ENCODE measurements at places on chromosomes 6 and 20. TPM values are rescaled to one million over a fixed set of nuclear protein-coding genes. Genes with fewer than 3 reads are reported as not detected.

DNA sequence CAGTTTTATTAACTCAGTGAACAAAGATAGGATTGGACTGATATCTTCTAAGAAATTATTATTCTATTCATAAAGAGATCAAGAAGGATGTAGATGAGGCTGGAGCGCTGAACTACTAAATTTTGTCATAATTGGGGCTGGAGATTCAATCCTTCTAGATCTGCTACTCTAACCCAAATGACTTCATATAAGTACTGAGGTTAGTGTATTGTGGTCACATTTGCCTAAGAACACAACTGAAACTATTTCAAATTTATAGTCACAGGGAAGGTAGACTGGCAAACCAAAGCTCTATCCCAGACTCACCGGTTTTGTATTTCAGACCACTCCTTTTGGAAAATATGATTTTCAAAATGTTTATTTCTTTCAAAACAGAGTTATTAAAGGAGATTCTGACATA lies 96.7 kb downstream of the BMP5 start:
- no peak overlapping the region for H3K27ac ChIP-seq
- H3K27me3 ChIP-seq = no peaks in the 10 kb centered on the region
- H3K4me1 ChIP-seq = no peaks in the 10 kb centered on the region
- no peak overlapping the region for H3K4me3 ChIP-seq
- DNase-seq = no peak

DNA sequence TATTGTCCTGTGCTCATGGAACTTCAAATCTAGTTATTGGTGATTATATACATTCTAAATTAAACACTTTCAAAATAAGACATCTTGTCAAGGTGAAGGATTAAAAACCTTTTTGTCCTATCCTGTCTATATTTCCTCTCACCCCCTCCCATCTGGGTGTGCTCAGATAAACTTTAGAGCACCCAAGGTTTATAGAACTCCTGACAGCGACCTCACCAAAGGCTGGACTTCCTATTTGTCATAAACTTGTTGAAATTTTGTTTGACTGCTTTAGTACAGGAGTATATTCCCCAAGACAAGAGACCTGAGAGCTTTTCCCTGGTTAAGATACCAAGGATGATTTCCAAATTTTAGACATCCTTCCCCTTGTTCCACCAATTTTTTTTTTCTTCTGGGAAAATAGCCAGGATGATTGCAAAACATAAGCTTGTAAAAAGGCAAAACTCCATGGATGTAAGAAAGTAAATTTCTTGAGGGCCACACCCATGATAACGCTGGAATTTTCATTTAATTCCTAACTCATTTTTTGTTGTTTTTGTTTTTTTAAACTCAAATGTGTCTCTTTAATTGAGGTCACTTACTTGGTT lies 33.0 kb downstream of the CARMIL1 start:
- H3K27ac ChIP-seq = peak overlapping the region; percentile 71
- no peak for DNase-seq
- no peaks in the 10 kb centered on the region for H3K27me3 ChIP-seq

DNA sequence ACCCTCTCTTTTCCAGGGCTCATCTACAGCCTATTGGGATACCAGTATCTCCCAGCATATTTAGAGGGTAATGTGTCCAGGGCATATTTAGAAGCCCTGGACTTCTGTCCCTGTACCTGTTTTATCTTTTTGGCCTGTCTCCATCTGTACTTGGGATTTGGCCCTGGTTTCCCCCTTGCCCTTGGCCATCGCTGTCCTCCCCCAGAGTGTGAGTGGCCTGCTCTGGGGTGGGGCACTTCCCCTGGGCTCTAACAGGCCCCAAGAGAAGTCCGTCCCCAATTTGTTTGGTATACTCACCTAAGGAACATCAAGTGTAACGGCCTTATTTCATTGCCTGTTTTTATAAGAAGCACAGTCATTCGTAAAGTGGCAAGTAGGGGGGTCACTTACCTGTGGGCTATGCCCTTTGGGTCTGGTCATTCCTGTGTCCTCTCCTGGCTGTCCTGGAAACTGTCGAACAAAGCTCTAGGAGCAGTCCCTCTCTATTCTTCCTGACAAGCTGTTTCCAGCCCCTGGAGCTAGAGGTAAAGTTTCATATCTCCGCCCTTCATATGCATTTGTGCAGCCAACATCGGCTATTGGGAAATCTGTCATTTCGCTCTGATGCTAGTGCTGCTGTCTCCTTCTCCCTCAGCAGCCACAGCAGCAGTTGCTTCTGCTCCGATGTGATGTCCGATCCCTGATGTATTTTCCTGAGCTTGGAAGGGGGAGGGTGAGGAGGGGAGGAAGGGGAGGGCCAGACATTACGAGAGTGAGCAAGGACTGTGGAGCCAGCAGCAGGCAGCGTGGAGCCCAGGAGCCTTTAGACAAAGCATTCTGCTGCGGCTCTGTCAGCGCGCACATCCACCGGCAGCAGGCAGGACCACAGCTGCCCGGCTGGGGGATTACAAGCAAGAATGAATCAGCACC lies 83.4 kb downstream of the TCP11 start:
- H3K4me3 ChIP-seq = no peak overlapping the region
- no peaks in the 10 kb centered on the region for H3K27me3 ChIP-seq
- no peak for DNase-seq
- peaks cover 54% of the 10 kb centered on the region for H3K36me3 ChIP-seq
- peak overlapping the region; percentile 64 for H3K27ac ChIP-seq

GRCh38 chr6:162251257-162251656 lies 476.3 kb downstream of the PRKN start:
- no peak for DNase-seq
- no peaks in the 10 kb centered on the region for H3K4me1 ChIP-seq
- H3K4me3 ChIP-seq = no peak overlapping the region
- no peaks in the 10 kb centered on the region for H3K27me3 ChIP-seq
- no peak overlapping the region for H3K27ac ChIP-seq

DNA sequence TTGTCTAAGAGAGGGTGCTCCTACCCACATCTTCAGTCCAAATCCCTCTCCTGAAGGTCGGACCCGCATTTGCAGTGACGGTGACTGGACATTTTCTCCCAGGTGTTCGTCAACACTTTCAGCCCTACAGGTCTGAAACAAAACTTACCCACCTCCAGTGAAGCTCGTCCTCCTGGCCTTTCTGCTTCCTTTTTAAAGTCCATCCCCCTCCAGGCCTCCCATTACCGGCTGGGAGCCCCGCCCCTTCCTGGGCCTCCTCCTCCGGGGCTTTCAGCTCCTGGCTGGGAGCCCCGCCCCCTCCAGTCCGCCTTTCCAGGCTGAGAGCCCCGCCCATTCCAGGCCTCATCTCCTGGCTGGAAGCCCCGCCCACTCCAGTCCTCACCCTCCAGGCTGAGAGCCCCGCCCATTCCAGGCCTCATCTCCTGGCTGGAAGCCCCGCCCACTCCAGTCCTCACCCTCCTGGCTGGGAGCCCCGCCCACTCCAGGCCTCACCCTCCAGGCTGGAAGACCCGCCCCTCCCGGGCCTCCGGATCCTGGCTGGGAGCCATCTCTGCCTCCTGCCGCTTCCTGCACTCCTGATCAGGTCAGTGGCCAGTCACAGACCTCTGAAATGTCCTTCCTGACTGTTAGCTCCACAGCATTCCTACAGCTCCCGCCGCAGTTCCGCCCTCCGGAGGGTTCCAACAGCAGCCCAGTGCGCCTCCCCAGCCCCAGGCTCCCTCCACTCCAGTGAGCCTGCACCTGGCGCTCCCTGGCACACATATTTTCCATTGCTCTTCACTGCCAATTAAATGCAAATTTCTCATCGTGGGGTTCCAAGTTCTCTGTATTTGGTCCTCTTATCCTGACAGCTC lies 98.5 kb downstream of the LY86 start:
- peak overlapping the region; percentile 43 for H3K4me3 ChIP-seq
- H3K27ac ChIP-seq = peak overlapping the region; percentile 72
- peak; percentile 87 for DNase-seq

GRCh38 chr20:10498200-10498599 lies 63.1 kb downstream of the SLX4IP start:
- H3K4me3 ChIP-seq = no peak overlapping the region
- H3K4me1 ChIP-seq = no peaks in the 10 kb centered on the region
- no peak for DNase-seq
- H3K27me3 ChIP-seq = no peaks in the 10 kb centered on the region
- H3K36me3 ChIP-seq = no peaks in the 10 kb centered on the region

- H3K36me3 ChIP-seq = no peaks in the 10 kb centered on the region
- H3K4me1 ChIP-seq = no peaks in the 10 kb centered on the region
- H3K27me3 ChIP-seq = no peaks in the 10 kb centered on the region
- no peak for DNase-seq
- H3K4me3 ChIP-seq = no peak overlapping the region
- H3K27ac ChIP-seq = no peak overlapping the region
Measured at GRCh38 chr20:12318043-12318442, 400.4 kb downstream of the BTBD3 start.

GRCh38 chr6:140729521-140729920 lies 1355.1 kb upstream of the CITED2 start:
- no peak overlapping the region for H3K4me3 ChIP-seq
- H3K36me3 ChIP-seq = no peaks in the 10 kb centered on the region
- no peak for DNase-seq
- no peaks in the 10 kb centered on the region for H3K27me3 ChIP-seq

GRCh38 chr6:45642331-45643125 lies 264.8 kb upstream of the SUPT3H start:
- DNase-seq = no peak
- no peak overlapping the region for H3K4me3 ChIP-seq
- no peaks in the 10 kb centered on the region for H3K27me3 ChIP-seq
- H3K4me1 ChIP-seq = no peaks in the 10 kb centered on the region
- H3K36me3 ChIP-seq = no peaks in the 10 kb centered on the region
- H3K27ac ChIP-seq = no peak overlapping the region

GRCh38 chr6:139588076-139588639 lies 213.7 kb upstream of the CITED2 start:
- no peaks in the 10 kb centered on the region for H3K36me3 ChIP-seq
- no peak overlapping the region for H3K27ac ChIP-seq
- DNase-seq = no peak
- peaks cover 23% of the 10 kb centered on the region for H3K4me1 ChIP-seq
- no peaks in the 10 kb centered on the region for H3K27me3 ChIP-seq

DNA sequence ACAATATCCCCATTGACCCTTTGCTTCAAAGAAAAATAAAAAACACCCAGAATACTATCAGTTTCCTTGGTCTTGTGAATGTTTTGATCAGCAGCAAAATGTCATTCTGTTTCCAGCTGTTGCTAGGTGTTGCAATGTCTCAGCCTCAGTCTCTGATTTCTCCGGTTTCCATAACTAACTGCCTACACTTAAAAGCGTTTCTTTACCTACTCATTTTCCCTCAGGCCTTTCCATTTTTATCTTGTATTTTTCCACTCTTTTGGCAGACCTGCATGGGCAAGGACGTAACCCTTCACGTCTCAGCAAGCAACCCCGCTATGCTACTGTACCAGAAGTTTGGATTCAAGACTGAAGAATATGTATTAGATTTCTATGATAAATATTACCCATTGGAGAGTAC lies 49.4 kb downstream of the KAT14 start:
- no peaks in the 10 kb centered on the region for H3K27me3 ChIP-seq
- no peak overlapping the region for H3K27ac ChIP-seq
- H3K36me3 ChIP-seq = peaks cover 43% of the 10 kb centered on the region
- no peak for DNase-seq

DNA sequence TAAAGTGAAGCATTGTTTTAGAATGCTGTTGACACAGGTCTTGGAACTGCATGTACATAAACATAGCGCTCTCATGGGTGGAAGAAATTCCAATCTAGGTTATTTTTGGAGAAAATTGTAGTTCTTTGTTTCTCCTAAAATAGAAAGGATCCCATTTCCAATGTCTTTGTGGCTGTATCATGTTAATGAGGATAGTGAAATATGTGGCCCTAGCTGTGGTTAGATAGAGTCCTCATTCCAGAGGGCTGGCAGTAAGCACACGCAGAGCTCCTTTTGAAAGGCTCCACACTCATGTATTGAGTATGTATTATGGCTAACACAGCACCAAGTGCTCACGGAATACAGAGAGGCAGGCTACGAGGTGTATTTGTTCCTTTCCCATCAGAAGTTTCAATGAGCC lies 60.9 kb downstream of the SNRNP48 start:
- H3K27ac ChIP-seq = no peak overlapping the region
- no peaks in the 10 kb centered on the region for H3K36me3 ChIP-seq
- no peaks in the 10 kb centered on the region for H3K27me3 ChIP-seq
- no peaks in the 10 kb centered on the region for H3K4me1 ChIP-seq
- DNase-seq = no peak
- H3K4me3 ChIP-seq = no peak overlapping the region

Gene ECT2L
- total RNA-seq = 1.1 TPM

Gene FILIP1
- total RNA-seq = 78.2 TPM

Gene CD2AP
- 10.8 TPM for total RNA-seq

Gene PGC
- total RNA-seq = not detected

Gene PACRG
- 21.3 TPM for total RNA-seq
